ENCODE measurements at places on chromosomes 7 and 10.
A peak's percentile ranks its signal among the peaks of the same experiment; 100 is the strongest.

DNA sequence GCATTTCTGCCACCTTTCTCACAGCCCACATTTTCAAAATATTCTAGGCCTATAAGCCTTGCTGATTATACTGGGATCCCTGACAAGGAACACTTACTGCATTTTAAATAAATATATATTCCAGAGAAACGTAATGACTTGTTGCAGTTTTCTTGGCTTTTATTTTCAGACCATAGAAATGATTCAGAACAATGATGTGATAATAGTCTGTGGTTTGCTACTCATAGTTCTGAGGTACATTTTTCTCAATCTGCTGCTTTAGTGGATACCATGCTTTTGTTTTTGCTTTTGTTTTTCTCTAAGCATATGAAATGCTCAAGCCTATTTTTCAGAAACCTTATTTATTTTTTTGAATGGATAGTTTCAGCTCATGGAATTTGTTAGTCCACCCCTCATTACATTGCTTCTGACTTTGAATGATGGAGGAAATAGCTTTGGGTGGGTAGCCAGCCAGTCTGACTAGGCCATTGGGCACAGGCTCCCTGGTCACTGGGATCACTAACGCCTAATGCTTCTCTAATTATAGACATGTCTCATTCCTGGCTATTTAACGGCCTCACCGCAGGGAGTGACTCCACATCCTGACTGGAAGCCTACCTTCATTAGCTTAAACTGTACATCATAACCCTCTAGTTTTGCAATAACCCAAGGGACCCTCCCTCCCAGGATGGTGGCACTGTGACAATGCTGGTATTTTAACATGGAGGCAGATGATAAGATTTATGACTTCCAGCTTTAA is 66.1 kb downstream of the MBL2 start:
- no peak for DNase-seq

DNA sequence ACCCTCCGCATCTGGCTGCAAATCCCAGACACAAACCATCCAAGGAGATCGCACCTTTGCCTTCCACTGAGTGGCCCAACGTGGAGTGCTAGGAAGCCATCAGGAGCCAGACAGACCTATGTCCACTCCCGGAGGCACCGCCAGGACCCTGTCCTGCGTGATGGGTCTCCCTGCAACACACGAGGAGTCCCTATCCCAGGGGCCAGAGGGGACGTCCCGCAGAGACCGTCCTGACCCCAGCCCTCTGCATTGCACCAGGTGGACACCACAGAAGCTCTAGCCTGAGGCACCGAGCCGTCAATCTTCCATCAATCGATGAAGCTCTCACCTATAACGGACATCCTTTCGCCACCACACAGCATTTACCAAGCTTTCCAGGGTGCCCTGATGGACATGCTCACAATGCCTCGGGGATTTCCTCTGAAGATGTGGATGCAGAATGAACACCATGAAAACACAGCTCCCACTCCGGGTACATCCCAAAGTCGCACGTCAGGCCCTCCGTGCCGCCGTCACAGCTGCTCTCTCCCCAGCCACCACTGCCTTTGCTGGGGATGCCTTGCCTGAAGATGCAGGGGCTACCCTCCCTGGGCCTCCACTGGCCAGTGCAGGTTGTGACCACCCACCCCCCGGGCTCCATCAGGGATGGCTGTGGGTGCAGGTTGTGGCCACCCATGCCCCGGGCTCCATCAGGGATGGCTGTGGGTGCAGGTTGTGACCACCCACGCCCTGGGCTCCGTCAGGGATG is 54.1 kb downstream of the PTPRN2 start:
- no peak for DNase-seq

DNA sequence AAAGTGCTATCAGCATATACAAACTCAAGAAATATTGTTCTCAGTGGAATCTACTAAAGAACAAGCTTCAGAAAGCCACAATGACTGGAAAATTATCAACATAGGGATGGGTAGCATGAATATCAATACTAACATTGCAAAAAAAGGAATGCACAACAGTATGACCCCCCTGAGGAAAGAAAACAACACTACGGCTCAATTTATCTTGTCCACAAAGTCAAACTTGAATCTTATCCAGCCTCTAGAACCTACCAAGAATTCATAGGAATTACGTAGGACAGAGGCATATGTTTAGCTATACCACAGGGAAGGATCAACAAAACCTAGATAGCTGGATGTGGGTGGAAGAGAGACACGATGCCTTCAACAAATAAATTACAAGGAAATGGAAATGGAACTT is 54.6 kb downstream of the AGMO start:
- DNase-seq: no peak

DNA sequence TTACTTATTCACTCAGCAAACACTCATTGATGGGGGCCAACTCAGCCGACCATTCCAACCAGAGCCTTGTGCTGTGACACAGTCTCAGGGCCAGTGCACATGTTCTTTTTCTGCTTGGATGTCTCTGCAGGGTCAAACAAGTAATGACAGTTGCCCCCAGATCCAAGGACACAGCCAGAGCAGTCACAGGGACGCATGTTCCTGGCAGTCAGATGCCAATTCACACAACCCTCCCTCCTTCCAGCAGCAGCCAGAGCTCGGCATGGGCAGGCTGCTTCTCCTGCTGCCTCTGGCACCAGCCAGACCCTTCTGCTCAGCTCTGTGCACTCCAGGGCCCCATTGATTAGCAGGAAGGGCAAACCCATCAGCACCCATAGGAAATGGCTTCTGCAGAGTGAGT is 20.3 kb downstream of the DRGX start:
- DNase-seq: peak; percentile 18

- no peak for DNase-seq
Measured at GRCh38 chr7:87263537-87263936, 44.0 kb upstream of the TMEM243 start.

DNA sequence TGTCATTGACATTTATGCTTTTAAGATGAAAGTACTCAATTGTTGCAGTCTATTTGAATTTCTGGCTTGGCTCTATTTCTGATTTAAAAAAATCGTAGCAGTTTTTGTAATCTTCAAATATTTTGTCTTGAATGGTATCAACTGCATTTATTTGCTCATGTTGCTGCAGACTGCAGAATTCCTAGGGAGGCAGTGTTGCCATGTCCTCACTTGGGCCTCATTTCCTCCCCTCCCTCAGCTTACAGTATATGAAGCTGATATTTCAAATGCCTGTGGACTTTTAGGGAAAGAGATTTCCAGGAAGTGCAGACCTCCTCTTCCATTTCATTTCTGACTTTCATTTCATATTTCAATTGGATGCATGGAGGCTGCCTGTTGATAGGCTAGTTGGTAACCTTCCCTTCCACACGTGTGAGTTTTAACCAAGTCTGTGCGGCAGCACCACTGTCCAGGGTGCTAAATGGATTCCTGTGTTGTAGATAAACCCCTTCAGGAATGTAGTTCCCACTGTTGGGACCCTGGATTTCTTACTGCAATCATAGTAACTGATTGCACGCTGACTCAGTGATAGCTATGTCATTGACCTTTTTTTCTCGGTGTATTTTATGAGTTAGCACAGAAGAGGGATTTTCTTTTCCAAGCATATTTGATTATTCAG is 17.5 kb downstream of the VPS50 start:
- no peak for DNase-seq

- no peak for DNase-seq
Measured at GRCh38 chr10:129056734-129057689, 410.0 kb upstream of the MGMT start.

DNA sequence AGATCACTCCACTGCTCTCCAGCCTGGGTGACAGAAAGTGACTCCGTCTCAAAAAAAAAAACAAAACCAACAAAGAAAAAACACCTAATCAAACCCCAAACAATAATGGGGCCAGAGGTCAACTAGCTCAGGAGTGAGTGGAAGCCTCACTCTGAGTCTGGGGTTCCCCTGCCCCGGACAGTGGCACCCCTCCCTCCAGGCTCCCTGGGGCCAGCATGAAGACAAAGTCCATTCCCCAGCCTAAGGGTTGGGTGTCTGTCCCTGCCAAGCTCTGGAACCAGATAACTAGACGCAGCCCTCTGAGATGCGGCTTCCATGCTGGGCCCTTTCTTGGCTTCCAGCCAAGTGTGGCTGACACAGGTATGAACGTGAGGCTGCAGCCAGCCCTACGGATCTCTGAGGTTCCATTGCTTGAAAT is 1.7 kb upstream of the FUOM start:
- no peak for DNase-seq

DNA sequence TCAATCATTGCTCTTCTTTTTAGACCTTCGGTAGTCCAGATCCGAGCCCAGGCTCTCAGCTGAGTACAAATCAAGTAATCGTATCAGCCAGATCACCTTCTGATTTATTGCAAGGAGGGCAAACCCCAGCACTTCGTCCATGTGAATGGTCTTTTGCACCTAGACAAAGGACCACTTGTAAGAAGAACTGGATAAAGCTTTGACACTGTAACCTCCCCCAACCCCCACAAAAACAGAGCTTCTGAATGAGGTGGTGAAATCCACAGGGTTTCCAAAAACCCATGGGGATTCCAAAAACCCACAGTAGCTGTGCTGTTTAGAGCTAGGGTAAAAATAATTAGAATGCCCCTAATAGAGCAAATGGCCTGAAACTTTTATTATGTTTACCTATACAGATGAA is 148.8 kb upstream of the ODAD2 start:
- no peak for DNase-seq

All from D341Med (cell line).